ENCODE measurements at places on chromosomes 12 and 14. TPM values are rescaled to one million over a fixed set of nuclear protein-coding genes. Genes with fewer than 3 reads are reported as not detected.

KRT85 gene
- not detected for total RNA-seq

GPR135 gene
- total RNA-seq = 1.9 TPM

SRRM4 gene
- total RNA-seq = not detected

TAS2R42 gene
- not detected for total RNA-seq

SIX6 gene
- not detected for total RNA-seq

BCL11B gene
- 79.6 TPM for total RNA-seq

VPS29 gene
- total RNA-seq = 133 TPM

OVCH1 gene
- not detected for total RNA-seq

LETMD1 gene
- 72.9 TPM for total RNA-seq

GMPR2 gene
- total RNA-seq = 59.8 TPM

ACVR1B gene
- total RNA-seq = 2.6 TPM
